Thoracic aorta (tissue), 2 donors: ENCODE measurements at places on chromosomes 11 and 22.

DNA sequence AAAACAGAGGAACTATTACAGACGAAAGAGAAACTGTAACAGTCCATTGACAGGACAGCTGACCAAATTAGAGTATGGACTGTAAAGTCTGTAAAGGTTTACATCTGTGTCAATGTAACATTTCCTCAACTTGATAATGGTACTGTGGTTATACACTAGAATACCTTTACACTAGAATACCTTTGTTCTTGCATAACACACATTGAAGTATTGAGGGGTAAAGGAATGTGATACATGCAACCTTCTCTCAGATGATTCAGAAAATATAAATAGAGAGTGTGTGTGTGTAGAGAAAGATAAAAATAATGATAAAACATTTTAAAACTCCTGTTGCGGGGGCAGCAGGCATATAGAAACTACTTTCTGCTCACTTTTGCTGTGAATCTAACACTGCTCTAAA lies 5.6 kb upstream of the EEF1G start:
- DNase-seq = no peak

DNA sequence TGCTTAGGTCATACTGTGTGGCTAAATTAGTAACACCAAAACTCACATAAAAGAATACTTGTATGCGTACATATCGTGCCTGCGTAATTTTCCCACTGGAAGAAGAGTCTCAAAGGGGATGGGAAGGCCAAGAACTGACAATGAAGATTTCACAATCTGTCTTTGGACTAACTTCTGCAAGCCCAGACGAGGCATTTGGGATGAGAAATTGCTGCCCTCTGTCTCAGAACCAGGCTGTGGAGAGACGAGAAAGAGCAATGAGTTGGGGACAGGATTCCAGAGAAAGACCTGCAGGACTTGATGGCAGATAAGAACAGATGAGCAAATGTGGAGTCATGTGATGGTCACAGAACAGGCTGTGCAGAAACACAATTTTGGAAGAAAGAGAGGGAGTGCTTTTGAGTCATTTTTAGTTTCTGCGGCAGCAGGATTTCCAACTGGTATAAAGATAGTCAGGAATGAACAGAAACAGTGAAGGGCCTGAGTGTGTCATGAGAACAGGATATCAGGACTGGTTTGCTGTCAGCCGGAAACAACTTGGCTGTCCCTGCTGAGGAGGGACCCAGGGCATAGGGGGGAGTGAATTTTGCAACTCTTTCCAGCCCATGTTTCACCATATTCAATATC lies 82.7 kb upstream of the CTSC start:
- no peak for DNase-seq

DNA sequence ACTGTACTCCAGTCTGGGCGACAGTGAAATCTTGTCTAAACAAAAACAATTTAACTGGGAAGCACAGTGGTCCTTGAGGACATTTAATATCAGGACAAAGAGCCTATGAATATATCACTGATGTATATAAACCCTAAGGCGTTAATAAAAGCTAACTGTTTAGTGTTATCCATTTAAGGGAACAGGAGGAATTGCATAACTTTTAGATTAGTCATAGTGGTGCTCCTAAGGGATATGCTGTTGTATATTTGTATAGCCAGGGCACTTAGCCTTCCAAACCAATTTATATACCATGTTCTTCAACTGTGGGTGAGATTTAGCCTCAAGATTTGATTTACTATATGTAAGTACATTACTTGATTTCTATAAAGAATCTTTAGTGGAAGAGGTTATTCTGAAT lies 3.0 kb upstream of the CHEK1 start:
- no peak for DNase-seq

DNA sequence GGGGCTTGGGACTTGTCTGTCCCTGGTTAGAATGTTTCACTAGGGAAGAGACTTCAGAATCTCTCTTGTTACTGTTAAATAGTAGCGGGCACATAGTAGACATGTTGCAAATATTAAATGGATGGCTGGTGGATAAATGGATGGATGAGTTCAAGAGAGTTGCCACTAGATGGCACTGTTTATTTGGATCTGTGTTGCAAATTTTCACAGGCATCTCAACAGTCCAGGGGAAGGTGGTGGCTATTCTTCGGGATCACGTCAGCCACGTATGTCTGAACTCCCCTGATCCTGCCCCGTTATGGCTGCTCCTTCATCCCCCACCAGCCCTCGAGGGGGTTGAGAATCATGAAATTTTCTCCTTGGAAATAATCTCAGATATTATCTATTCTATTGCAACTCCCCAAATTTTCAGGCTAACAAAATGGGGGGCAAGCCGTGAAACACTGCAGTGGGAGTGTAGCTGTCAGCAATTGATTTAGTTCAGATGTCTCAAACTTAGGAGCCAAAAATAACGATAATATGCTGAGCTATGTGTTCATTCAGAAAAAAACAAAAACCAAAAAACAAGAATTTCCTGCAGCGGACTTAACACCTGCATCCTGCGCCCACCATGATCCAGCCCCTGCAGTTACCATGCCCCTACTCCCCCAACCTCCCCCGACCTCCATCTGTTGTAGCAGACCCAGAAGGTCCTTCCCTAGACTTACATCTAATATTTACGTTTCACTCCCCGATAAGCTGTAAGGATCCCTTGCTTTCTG lies 29.1 kb upstream of the BIRC3 start:
- DNase-seq = no peak

DNA sequence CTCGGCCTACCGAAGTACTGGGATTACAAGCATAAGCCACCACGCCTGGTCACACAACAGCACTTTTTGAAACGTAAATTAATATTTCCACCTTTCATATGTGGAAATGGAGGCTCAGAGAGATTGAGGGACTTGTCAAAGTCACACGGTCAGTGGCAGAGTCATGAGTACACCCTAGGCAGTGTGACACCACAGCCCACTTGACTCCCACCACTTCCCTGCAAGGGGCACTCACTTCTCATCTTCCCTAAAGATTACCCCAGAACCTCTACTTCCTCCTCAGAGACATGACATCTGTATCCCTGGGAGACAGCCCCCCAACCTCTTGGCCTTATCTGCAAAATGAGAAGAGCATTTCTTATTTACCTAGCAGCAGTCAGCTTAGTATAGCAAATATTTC lies 16.5 kb upstream of the MYOD1 start:
- DNase-seq = no peak

GRCh38 chr11:110249766-110250165 lies 46.6 kb downstream of the RDX start:
- DNase-seq = no peak

GRCh38 chr11:61870541-61871031 lies 20.8 kb downstream of the FADS3 start:
- no peak for DNase-seq

DNA sequence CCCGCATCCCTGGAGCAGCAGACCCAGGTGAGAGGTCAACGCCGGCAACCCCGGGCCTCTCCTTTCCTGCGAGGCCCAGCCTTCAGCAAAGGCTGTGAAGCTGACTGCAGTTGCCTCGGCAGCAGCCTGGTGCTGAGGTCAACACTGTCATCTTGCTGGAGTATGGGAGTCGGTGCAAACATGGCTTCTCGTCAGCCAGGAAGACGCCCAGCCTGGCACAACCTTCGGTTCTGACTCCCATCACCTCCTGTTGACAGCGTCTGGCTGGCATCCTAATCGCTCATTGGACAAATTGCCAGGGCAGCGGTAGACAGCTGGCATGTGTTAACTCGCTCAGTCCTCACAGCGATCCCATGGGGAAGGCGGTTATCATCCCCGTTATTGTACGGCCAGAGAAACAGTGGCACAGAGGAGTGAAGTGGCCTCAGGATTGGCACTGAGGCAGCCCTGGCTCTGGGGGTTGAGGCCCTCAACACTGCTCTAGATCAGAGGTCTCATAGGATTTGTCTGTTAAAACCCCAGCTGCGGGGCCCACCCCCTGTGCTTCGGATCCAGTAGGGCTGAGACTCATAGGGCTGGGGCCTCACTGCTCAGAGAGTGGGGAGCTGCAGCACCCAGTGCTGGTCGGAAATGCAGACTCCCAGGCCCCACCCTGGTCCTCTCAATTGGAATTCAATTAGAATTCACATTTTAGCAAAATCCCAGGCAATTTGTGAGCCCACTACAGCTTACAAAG lies 39.3 kb upstream of the TP53I11 start:
- DNase-seq = no peak

DNA sequence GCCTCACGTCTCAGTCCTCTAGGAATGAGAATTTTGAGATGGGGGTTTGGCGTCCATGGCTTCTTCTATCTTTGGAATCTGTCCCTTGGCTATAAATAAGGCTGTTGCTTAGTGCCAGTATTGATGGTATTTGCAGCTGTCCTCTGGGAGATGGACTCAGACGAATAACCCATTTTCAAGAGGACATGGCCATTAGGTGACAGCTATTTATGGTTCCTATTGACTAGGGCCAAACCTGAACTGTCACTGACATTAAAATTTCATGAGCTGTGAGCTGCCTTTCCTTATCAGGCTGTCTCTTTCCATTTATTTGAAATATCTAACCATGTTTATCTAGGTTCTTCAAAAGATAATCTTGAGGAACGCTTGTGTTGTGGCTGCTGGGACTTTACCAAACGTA lies 92.7 kb downstream of the NAV2 start:
- DNase-seq = no peak

DNA sequence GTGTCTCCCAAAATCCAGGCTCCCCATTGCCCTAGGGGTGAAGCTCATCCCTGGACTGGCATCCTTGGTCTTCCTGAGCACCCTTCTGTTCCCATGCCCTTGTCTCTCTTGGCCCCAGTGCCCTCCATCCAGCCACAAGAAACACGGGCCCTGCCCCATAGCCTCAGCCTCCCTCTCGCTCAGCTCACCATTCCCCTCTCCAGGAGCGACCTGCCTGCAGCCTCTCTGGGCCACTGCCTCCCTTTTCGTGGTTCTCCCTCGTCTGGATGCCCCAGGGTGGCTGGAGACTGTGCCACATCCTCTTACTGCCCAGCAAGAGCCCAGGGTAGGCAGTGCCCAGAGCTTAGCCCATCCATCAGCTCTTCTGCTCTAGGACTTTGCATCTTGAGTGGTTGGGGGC lies 532.1 kb downstream of the TBC1D22A start:
- DNase-seq = no peak

- no peak for DNase-seq
These were observed 154.3 kb downstream of the ADAMTS15 start for GRCh38 chr11:130602641-130603334.

DNA sequence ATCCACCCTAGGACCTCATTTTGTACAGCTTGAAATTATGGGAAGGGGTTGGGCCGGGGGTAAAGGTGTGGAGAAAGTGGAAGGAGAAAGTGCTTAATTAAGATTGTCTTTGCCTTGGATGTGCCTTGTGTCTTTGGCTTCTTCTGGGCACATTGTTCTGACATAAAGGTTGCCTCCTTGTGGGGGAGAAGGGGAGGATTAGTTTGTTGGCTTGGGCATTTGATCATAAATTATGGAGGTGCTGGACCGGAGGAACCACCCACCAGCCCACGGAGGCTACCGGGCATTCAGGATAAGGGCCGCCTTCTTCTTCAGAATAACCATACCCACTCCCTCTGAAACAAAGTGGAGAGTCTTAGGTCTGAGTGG lies 1.3 kb downstream of the PAFAH1B2 start:
- no peak for DNase-seq

- DNase-seq = no peak
These were observed 476.7 kb upstream of the CCDC179 start for GRCh38 chr11:23336961-23337360.

GRCh38 chr11:83175815-83176214 lies 17.7 kb upstream of the ANKRD42 start:
- DNase-seq = no peak

- DNase-seq = no peak
These were observed 264.2 kb downstream of the INSC start for GRCh38 chr11:15378941-15379340.

- no peak for DNase-seq
These were observed 58.0 kb upstream of the CCND1 start for GRCh38 chr11:69582756-69583467.

DNA sequence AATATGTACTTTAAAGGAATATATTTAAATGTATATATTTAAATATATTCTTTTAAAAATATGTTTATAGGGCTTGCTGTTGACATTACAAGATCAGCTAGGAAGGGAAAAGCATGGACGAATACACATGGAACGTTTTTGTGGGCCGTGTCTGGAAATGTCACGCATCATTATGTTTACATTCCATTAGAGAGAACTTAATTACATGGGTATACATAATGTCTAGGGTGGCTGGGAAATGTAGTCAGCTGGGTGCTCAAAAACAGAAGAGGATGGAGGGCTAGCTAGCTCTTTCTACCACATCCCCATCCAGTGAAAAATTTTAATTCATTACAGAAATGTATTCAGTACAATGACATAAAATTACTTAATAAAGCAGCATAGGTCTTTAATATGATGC lies 371.2 kb downstream of the DYNC2H1 start:
- no peak for DNase-seq

DNA sequence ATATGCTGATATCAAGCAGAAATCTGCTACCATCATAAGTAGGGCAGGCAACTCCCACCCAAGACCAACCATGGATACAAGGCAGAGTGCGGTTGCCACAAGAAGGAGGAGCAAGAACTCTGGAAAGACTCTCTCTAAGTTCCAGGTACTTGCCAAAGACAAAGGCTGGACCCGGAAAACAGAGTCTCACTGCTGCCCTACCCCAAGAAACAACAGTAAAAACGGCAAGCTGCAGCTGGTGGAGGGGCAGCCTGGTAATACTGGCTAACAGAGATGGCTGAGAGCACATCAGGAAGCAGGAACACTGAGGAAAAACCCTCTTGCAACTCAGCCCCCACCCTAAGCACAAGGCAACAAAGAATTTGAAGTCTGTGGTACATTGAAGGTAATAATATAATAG lies 27.7 kb upstream of the NXPE2 start:
- no peak for DNase-seq

DNA sequence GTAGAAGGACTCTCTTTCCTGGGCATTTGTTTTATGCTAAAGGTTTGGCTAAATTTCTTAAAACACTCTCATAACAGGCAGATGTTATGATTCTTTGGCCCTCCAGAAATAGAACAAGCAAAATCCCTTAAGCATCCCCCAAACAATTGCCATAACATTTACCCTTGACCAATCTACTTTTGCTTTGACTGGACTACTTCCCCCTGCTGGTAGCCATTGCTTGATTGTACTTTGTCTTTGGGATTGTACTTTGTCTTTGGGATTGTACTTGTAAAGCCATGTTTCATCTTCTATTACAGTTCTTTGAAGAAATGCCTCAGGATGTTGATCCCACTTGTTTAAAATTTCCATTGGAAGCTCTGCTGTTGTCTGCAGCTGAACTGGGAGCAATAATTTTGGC lies 53.3 kb upstream of the GLYAT start:
- DNase-seq = no peak

GRCh38 chr11:75812542-75813040 lies 2.4 kb upstream of the UVRAG start:
- DNase-seq = no peak
